Fibroblast of skin of left quadriceps (primary cell): ENCODE measurements at places on chromosomes 12 and 14.

DNA sequence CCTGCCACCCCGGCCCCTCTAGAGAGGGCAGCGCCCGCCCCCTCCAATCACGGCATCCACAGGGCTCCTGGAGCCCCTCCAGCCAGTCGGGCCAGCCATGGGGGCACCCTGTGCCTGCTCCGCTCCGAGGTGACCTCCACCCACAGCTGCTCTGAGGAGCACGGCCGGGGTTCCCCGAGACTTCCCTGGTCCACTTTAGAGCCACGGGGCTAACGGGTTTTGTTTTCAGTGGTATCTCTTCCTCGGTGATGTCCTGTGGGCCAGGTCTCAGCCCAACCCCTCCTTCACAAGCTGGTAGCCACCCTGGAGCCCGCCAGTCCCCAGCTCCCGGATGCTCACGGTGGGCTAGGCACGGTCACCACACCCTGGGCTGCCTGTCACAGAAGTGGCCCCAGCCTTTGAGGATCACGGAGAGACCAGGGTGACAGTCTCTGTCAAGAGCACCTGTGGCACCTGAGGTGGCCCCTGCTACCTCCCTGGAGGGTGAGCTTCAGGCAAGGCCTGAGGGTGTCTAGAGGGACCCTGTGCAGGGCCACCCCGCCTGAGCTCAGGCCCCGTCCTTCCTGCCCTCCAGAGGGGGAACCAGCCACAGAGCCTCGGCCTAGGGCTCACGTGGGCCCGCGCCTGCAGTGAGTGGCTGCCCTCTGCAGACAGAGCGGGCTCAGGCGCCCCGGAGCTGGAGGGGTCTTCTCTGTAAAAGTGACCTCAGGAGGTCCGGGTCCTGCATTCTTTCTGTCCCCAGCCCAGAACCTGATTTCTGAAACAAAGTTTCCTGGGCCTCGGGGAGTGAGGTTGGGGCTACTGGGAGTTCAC is 146.0 kb upstream of the C14orf180 start:
- no peak for DNase-seq

DNA sequence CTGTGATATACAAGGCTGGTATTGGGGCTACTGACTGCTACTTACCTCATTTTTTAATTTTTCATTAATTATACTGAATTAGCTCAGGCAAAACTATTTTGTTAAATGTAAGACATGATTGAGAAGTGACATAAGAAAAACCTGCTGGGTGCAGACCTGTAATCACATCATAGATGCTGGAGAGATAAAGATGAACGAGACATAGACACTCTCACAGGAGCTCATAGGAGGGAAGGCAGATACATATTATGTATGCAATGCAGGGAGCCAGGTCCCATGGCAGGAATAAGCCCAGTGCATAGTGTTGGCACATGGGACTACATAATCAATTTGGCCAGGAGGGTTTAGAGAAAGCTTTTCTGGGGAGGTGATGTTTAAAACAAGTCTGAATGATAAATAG is 74.9 kb downstream of the PRKCH start:
- DNase-seq = no peak

GRCh38 chr12:1519642-1520041 is 74.7 kb downstream of the FBXL14 start:
- DNase-seq = no peak

DNA sequence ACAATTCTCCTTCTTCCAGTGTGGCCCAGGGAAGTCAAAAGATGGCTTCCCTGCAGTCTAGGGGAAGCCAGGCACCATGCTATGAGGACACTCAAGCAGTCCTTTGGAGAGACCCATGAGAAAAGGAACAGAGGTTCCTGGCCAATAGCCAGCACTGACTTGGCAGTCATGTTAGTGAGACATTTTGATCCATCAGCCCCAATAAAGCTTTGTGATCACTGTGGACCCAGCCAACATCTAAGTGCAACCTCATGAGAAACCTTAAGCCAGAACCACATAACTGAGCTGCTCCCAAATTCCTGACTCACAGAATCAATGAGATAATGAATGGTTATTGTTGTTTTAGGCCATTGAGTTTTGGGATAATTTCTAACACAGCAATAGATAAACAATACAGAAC is 51.0 kb upstream of the NAP1L1 start:
- DNase-seq = no peak

DNA sequence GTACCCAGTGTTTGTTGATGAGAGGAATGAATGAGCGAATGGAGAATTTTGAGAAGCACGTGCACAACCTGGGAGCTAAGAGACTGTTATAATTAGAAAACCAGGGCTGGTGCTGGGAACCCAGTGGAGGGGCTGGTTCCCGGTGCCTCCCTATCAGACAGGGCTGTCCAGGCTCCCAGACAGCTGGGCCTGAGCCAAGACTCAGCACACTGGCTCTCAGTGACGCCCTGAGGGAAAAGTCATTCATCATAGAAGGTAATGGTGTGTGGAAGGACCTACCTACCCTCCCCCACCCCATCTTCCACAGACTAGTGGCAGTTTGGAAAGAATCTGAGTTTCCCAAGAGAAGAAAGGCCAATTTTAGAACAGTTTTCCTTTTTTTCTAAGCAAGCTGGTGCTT is 34.7 kb downstream of the KCNA5 start:
- DNase-seq = no peak

DNA sequence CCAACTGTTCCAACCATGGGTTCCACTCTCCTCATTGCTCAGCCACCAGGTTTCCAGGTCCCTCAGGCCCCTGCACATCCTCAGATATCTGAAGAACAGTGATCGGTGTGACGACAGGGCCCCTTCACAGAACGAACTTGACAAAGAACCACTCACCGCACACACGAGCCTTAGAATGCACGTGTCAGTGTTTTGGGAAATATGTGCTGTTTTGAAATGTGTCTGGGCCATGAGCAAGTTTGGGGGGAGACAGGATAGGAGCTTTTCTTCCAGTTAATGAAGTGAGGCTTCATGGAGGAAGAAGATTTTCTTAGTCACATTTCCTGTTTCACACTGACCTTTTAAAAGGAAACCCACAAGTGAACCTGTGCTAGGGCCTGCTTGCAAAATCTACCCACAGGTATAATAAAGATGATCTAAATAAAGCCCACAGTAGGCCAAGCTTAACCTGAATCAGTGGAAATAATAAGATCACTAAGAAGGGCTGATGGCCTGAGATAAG is 58.6 kb downstream of the ZFP36L1 start:
- DNase-seq = no peak

DNA sequence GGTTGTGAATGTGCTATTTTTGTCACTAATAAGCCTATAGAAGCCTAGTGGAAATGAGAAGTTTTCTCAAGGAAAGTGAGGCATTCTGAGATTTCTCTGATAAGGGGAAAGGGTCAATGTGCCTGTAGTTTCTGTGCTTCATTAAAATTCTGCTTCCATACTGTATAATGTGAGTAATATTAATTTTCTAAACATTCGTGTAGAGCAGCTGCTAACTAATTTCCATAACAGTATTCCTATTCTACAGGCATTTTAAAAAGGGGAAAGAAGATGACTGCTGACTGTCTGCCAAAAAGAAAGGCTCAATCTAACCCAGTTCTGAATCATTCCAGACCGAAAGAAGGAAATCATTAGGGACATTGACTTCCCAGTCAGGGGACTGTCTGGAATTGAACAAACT is 293.3 kb upstream of the TMPO start:
- DNase-seq = no peak

DNA sequence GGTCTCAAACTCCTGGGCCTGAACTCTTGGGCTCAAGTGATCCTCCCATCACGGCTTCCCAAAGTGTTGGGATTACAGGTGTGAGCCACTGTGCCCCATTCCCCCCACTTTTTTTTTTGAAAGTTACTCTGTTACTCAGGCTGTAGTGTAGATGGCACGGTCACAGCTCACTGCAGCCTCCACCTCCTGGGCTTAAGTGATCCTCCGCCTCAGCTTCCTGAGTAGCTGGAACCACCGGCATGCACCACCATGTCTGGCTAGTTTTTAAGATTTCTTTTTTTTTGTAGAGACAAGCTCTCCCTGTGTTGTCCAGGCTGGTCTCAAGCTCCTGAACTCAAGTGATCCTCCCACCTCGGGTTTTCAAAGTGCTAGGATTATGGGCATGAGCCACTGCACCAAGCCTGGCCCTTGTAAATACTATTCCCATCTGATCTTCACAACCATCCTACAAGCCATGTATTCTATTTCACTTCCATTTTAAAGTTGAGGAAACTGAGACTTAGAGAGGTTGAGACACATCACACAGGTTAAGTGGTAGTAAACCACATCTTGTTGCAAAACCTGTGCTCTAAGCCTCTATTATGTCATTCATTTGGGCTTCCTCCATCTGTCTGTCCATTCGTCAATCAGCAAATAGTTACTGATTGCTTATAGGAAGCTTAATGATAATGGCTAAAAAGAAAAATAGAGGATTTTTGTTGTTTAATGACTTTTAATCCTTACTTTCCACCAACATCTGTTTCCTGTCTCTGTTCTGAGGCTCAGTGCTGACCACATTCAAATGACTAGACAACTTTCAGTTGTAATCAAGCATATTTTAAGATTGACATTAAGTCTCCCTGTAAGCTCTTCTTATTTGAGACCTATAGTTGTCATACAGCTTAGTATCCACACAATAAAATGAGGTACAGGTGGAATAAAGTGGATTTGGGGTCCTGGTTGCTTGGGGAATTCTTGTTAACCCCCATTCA is 9.2 kb downstream of the ASCL4 start:
- no peak for DNase-seq

DNA sequence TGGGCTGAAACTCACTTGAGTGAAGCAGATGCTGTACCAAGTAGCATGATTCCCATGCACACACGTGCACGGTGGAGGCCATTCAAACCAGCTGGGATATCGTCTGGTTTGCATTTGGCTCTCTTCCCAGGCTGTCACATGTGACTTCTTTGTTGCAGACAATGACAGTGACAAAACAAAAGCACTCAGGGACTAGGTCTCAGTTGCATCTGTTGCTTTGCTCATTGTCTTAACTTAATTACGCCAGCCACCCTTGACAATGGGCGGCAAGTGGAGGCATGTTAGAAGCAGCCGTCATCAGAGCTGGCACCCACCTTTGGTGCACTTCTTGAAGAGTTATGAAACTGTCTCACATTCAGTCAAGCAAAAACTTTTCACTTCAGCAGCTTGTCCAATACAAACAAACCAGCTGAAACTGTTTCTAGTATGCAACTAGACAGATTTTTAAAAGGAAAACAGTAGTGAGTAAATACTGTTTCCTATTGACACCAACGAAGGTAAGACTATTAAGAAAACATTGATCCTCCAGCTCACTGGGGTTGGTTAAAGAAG is 74.3 kb downstream of the IGF1 start:
- DNase-seq = no peak

DNA sequence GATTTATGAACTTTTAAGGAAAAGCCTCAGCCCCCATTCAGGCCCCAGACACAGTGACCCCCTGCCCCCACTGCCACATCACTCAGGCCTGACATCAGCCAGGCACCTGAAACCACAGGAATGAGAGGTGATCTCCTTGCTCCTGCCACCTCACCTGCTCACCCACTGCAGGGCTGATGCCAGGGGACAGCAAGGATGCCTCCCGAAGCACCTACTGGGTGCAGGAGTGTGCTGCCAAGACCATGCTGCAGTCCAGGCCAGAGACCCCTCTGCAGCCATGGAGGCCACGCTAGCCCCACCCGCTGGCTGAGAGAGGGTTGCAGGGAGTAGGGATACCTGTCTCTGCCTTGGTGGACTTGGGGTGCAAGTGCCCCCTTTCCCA is 18.6 kb upstream of the KRT7 start:
- DNase-seq = no peak

GRCh38 chr14:21034707-21035106 is at the start of gene RNASE13:
RNASE13 (minus strand) TSS chr14:21034807; CDS start chr14:21034288, 519 bp downstream.
- no peak for DNase-seq

GRCh38 chr12:58919231-58920101 is 838 bp downstream of the LRIG3 start:
- DNase-seq = no peak

GRCh38 chr12:50708631-50709030 is 55.3 kb upstream of the ATF1 start:
- DNase-seq = peak; percentile 59

DNA sequence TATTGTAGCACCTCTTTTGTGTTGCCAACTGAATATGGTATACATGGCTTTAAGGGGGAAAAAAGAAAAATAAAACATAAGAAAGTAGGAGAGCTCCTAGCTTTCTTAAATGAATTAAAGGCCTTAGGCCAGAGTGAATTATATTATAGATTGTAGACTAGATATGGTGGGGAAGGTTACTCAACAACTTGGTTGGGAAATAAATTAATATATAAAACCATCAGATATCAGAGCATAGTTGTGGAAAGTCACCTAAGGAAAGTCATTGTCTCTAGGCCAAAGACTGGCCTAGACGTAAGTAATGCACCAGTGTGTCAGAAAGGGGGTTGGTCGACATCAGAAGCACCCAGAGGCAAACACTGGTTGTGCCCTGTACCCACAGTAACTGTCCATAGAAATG is 391.8 kb downstream of the RAD51B start:
- no peak for DNase-seq

DNA sequence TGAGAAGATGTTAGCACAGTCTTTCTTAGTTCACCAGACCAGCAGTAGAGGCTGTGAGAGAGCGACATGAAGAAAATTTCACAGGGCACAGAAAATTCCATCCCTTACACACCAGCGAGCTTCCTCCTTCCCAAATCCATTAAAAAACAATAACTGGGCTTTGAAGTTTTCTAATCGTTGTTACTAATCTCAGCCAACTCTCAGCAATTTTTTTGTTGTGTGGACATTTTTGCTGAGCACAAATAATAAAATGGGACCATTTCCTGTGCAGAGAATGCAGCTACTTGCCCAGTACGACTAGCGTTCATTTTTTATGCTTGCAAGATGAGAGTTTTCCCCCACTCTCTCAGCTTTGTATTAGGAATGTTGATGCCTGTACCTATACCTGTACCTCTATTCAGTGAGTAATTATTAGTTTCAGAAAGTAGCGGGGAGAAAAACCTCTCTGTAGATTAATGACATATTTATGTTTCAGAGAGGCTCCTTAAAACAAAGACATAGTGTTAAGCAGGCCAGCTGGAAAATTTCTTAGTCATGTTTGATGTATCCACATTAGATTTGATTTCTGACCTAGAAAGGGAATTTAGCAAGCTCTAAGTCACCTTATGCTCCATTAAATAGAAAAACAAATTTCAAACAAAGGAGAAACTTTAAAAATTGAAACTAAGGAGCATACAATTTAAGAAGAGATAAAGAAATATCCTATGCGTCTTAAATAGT is 146.5 kb downstream of the SRGAP1 start:
- DNase-seq = no peak

DNA sequence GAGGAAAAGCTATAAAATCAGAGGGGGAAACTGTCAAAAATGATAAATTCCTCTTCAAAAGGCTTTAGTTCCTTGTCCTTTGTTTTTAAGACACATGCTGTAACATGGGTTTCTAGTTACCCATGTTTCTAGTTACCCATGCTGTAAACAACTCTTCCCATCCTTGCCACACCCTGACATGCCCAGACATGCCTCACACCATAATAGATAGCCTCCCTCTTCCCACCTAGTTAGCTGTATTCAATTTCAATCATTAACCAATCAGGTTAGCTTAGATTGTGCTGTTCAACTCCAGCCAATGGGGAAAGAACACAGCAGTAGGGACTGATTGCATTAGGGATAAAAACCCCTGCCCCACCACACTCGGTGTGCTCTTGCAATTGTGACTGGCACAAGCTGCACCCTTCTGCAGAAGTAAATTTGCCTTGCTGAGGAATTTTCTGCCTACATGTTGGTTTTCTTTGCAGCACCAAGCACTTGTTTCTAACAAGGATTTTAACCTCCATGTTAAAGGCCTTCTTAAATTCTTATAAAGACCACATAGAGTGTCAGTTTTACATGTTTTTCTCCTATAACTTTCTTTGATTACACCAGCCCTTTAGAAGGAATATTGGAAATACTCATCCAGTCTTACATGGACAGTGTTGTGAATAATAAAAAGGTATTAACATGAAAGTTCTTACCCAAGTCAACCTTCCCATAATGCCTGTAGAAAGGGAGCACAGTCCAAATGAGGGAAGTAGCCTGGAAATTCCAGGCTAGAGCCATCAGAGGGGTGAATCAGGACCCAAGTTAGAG is 32.5 kb upstream of the LALBA start:
- no peak for DNase-seq
